ENCODE measurements at places on chromosomes 6 and 20. TPM values are rescaled to one million over a fixed set of nuclear protein-coding genes. Genes with fewer than 3 reads are reported as not detected.

- peak; percentile 72 for DNase-seq
Observed at GRCh38 chr6:148509800-148510581, 167.4 kb downstream of the SASH1 start.

GRCh38 chr6:152552616-152553209 is 84.4 kb downstream of the SYNE1 start:
- DNase-seq = no peak

GRCh38 chr20:9330151-9330550 is 184.2 kb upstream of the LAMP5 start:
- DNase-seq = no peak

- no peak for DNase-seq
Observed at GRCh38 chr20:57217802-57218201, 48.6 kb downstream of the BMP7 start.

GRCh38 chr20:2625062-2625461 is 27.4 kb upstream of the NOP56 start:
- no peak for DNase-seq

DNA sequence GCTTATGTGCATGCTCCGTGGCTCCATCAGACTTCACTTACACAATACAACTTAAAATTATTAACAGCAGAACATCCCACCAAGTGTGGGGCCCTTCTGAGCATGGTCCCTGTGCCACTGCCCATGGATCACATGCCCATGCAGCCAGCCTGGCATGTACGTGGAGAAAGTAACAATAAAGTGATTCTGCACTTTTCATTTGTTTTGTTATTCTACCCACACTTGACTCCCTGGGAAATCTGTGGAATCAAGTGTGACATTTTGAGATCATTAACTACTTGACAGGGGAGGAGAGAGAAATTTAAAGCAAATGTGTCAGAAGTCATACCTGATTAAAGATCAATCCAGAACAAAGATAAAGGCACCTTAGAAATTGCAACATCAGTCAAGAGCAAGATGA is 112.0 kb downstream of the ISM1 start:
- DNase-seq = no peak

DNA sequence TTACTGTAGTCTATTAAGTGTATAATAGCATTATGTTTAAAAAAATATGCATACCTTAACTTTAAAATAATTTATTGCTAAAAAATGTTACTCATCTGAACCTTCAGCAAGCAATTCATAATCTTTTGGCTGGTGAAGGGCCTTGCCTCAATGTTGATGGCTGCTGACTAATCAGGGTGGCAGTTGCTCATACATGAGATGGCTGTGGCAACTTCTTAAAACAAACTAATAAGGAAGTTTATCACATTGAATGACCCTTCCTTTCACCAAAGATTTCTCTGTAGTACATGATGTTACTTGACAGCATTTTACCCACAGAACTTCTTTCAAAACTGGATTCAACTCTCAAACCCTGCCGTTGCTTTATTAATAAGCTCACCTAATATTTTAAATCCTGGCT is 84.0 kb downstream of the TASP1 start:
- DNase-seq = no peak

- no peak for DNase-seq
Observed at GRCh38 chr20:4667836-4668235, 53.9 kb upstream of the PRND start.

- DNase-seq = no peak
Observed at GRCh38 chr6:136771306-136771705, 21.0 kb downstream of the MAP3K5 start.

GRCh38 chr6:148247386-148248063 is 95.1 kb upstream of the SASH1 start:
- DNase-seq = no peak

GRCh38 chr6:131167773-131168172 is 32.5 kb downstream of the AKAP7 start:
- DNase-seq = no peak

DNA sequence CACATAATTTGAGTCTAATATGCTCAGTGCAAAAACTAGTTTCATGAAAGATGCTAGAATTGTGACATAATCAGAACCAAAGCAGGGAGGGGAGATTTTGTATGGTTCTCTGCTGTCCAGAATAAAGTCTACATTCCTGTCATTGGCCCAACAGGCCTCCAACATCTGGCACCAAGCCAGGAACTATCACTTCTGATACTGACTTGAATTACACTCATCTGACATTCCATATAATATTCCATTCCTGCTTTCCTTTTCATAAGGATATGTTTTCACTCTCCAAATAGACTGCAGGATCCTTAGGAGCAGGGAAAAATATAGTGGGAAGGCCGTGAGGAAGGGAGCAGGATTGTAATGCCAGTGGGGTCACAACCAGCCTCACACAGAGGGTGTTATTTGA is 84.6 kb upstream of the BTN3A2 start:
- no peak for DNase-seq

DNA sequence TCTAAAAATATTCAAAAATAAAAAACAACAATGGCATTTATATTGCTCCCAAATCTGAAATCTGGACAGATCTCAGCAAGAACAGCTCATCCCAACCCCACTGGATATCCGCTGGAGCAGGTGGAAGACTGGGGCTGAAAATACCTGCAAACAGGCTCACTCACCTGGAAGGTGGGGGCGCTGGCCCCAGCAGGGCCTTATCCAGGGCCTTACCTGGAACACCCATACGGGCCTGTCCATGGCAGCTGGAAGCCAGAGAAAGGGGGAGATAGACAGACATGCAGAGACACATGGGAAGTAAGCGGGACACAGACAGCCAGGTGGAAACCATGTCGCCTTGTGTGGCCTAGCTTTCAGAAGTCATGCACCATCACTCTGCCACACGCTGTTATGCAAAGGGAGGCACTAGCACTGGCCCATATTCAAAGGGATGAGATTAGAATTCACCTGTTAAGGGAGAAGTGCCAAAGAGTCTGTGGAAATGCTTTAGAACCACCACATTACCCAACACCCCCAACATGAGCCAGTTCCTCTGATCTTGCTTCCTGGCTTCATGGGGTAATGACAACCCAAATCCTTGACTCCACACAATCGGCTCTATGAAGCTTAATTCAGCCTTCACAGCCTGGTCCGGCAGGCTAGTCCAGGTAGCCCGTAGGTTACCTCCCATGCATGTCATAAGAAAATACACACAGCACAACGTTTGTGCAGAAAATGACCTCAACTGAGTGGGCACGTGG is 99.0 kb upstream of the CDYL start:
- no peak for DNase-seq

The SLCO4A1 gene
- total RNA-seq = 1.4 TPM

The SLC35D3 gene
- total RNA-seq = 0.16 TPM

The FNDC11 gene
- total RNA-seq = 0.63 TPM

The OR2H2 gene
- not detected for total RNA-seq

The HNF4A gene
- not detected for total RNA-seq

All from urinary bladder (tissue), 4 donors.